ENCODE measurements at places on chromosomes 16 and 17.

DNA sequence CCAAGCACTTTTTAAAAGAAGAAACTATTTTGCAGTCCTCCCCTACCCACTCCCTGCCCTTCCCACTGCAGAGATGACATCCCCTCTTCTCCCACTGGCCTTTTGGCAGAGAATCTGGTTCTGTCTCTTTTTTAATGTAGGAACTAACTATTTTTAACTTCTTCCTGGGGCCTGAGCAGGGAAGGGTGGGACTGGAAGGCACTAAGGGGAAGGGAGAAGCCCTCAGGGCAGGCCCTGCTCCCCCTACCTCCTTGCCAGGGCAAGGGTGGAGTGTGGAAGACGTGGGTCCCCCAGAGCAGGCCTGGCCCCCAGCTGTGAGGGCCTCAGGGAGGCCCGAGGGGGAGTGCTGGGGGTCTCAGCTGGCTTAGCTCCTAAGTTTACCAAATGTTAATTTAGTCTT, 19.5 kb downstream of the UNC13D start:
- no peak for DNase-seq

- DNase-seq, result no peak
These were observed 1165.8 kb upstream of the GOT2 start for GRCh38 chr16:59899940-59900339.

- no peak for DNase-seq
These were observed 48.5 kb downstream of the TEKT5 start for GRCh38 chr16:10646228-10646580.

GRCh38 chr17:39208136-39208535, 8.1 kb downstream of the RPL19 start:
- no peak for DNase-seq

DNA sequence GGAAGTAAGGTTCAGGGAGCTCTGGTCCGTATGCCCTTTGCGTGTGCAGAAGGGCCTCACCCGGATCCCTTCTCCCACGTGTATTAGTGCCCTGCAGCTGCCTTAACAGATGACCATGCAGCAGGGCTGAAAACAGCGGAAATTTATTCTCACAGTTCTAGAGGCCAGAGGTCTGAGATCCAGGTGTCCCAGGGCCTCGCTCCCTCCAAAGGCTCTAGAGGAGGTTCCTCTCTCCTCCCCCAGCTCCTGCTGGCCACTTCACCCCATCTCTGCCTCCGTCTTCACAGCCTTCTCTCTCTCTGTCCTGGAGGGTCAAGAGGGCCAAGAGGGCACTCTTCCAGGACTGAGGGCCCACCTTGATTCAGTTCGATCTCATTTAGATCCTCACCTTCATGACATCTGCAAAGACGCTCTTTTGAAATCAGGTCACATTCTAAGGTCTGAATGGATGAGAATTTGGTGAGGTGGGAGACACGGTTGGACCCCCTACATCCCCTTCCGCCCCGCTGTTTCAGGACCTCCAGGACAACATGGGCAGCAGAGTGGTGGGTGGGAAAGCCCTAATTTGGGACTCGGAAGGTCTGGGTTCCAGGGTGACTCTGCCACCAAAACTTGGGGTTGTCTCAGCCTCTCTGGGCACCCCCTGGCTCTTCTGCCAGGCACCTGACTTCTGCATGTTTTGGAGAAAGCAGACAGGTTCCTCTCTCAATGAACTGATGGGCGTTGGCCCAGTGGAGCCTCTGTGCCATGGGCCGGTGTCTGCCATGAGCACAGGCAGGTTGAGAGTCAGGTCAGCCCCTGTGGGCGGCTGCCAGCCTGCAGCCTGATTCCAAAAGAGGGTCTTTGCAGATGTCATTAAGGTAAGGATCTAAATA, 361.2 kb downstream of the SEC14L1 start:
- no peak for DNase-seq

DNA sequence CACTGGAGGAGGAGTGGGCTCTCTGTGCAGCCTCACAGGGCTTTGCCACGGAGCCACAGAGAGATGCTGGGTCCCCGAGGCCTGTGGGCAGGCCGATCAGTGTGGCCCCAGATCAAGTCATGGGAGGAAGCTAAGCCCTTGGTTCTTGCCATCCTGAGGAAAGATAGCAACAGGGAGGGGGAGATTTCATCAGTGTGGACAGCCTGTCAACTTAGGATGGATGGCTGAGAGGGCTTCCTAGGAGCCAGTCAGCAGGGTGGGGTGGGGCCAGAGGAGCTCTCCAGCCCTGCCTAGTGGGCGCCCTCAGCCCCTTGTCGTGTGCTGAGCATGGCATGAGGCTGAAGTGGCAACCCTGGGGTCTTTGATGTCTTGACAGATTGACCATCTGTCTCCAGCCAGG, 3.9 kb downstream of the NXPH3 start:
- no peak for DNase-seq

DNA sequence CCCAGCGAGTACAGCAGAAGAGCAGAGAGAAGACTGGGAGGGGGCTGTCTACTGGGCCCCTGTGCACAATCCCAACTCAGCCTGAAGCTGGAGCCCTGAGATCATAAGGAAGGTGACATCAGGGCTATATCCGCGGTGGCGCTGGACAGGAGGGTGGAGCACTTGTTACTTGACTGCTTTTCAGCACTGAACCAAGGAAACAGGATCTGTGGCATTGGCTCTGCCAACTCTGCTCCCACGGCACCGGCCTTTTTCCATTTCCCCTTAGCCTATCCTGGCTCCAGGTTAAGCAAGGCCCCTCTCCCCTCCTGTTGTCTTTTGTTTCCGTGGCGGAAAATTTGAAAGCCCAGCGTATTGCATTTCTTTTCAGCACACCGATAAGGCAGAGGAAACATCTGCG, 125.0 kb upstream of the IRX3 start:
- DNase-seq, result no peak

- DNase-seq, result no peak
These were observed 12.5 kb downstream of the CALCOCO2 start for GRCh38 chr17:48843187-48843900.

- no peak for DNase-seq
These were observed 6.2 kb downstream of the NT5M start for GRCh38 chr17:17309356-17309755.

DNA sequence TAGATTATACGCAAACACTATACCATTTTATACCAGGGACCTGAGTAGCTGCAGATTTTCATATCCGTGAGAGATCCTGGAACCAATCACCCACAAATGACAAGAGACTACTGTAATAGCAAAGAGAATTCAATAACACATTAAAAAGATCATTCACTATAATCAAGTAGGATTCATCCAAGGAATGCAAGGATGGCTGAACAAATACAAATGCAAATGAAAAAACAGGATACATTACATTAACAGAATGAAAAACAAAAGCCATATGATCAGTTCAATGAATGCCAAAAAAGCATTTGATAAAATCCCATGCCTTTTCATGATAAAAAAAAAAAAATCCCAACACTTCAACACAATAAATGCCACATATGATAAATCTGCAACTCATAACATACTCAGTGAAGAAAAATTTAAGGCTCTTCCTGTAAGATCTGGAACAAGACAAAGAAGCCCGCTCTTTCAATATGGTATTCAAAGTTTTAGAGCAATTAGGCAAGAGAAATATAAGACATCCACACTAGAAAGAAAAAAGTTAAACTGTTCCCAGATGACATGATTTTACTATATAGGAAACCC, 29.0 kb downstream of the N4BP1 start:
- no peak for DNase-seq

DNA sequence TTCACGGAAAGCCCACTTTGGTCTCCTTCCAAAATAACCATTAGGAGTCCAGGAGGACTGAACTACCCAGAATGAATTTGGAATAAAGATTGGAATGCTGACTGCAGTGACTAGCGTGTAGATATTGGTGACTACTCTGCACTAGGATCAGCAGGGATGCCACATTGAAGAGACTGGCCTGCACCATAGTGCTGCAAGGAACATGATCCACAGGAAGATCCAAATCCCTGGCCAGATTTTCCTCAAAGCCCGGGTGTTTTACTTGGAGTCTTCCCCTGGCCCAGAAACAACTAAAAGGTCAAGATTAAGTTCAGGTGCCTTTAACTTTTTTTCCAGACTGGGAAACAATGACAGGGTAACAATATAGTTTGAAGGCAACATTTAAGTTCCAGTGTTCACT, 870.4 kb downstream of the CDH8 start:
- DNase-seq, result no peak

DNA sequence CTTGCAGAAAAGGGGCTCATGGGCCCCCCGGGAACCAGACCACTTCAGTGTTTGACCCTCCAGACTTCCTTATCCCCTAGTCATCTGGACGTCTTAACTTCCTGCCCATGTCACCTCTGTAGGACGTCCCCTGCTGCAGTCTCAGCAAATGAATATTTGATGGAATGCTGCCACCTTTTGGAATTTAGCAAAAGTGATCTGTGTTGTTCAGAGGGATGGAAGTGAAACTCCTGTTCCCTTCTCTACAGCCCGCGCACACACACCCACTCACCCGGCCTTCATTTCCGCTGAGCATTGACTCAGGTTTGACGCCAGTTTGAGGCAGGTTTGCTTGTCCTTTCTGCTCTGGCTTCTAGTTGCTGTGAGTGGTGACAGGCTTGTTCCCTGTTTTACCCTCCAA, 507.2 kb upstream of the EEF2KMT start:
- DNase-seq, result no peak

DNA sequence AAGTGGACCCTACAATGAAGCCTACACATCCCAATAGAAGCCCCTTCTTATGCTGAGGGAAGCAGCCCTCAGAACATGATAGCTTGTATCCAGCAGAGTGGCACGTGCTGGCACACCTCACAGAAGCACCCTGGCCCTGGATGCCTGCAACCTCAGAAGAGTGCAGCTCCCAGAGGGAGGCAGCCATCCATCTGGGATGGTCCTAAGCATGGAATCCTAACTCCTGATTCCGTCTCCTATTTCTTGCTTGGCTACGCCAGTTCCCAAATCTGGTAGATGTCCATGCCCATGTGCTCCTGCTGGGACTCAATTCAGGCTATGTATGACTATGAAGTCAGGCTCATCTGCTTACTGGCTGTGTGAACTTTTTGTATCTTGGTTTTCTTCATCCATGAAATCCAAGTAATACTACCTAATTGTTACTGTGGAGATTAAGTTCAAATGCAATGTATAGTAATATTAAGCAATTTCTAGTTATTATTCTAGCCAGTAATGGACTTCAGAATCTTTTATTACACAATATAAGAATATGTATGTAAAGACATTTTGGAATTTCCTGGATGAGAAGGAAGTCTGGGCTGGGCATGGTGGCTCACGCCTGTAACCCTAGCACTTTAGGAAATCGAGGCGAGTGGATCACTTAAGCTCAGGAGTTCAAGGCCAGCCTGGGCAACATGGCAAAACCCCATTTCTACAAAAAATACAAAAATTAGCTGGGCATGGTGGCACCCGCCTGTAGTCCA, 32.4 kb downstream of the SIAH1 start:
- no peak for DNase-seq

DNA sequence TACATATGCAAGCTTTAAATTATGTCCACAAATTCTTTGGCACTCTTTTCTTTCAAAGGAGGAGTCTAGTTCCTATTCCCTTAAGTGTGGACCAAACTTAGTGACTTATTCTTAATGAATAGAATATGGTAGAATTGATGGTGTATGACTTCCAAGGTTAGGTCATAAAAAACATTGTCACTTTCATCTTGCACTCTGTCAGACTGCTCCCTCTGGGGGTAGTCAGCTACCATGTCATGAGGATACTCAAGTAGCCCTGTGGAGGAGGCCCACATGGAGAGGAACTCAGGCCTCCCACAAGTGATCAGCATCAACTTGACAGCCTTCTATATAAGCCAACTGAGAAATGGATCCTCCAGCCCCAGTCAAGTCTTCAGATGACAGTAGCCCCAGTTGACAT, 58.0 kb upstream of the SCNN1B start:
- no peak for DNase-seq

- DNase-seq, result no peak
These were observed 36.1 kb downstream of the SNX11 start for GRCh38 chr17:48143629-48144028.

- no peak for DNase-seq
These were observed 867.3 kb upstream of the GOT2 start for GRCh38 chr16:59601452-59601851.

GRCh38 chr16:81136390-81137335, 40.5 kb upstream of the GCSH start:
- no peak for DNase-seq

DNA sequence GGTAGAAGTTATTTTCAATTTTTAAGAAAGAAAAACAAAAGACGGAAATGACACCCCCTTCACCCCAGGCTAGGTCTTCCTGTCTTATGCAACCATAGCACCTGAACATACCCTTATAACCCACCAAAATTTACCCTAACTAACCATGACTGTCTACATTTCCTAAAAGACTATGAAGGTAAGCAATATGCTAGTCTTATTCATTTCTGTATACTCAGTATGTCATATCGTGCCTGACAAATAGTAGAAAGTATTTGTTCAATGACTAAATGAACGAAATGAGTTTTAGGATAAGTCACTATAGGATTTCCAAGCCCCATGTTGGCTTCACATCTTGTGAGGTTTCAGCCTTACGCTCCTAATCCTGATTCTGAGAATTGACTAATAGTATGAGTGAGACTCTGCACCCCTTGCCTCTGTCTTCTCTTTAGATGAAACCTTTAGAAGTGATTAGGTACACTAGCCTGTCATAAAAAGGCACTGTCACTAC, 6.5 kb downstream of the ADAT1 start:
- no peak for DNase-seq

- no peak for DNase-seq
These were observed 5.8 kb downstream of the TMEM92 start for GRCh38 chr17:50280068-50280467.

GRCh38 chr17:82440991-82441627, 9.4 kb downstream of the CYBC1 start:
- DNase-seq, result no peak

DNA sequence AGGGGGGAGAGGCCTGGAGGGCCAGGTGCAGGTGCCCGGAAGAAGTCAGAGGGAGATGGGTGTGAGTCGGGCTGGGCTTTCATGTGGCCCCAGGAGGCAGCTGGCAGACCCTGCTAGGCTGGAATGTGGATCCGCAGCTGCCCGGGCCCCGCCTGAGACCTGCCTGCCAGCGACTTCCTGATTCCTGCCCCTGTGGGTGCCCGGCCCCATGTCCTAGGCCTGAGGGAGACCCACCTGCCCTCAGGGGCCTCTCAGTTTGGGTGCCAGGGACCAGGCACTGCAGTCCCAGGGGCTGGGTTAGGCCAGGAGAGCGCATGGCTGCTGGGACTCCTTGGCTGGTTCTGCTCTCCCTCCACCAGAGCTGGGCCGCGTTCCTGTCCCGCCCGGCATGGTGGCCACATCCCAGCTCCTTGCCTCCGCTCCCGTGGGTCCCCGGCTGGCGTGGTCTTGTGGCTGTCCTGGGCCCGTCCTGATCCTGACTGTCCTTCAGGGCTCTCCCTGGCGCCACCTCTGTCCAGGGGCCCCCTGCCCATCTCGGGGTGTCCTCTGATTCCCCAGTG, 22.1 kb upstream of the SPNS2 start:
- DNase-seq, result no peak

Measured in NCI-H446 (cell line).